ENCODE measurements at places on chromosomes 7 and 10.

- no peak for DNase-seq
Observed at GRCh38 chr7:37068902-37069301, 344.6 kb upstream of the AOAH start.

DNA sequence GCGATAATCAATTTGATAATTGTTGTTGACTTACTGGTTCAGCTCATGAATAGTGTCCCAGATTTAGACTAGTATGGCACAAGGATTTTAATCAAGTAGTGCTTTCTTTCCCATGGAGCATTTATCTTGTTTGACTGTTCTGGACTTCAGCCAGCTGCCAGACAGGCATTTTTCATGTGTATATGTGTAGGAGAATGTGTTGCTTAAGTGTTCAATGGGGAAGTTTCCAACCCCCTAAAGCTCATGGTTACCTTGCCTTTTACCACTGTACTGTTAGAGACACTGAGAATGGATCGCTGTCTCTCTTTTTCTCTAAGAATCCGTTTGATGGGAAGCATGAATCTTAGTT lies 103.9 kb downstream of the LRRC4 start:
- DNase-seq, result no peak

DNA sequence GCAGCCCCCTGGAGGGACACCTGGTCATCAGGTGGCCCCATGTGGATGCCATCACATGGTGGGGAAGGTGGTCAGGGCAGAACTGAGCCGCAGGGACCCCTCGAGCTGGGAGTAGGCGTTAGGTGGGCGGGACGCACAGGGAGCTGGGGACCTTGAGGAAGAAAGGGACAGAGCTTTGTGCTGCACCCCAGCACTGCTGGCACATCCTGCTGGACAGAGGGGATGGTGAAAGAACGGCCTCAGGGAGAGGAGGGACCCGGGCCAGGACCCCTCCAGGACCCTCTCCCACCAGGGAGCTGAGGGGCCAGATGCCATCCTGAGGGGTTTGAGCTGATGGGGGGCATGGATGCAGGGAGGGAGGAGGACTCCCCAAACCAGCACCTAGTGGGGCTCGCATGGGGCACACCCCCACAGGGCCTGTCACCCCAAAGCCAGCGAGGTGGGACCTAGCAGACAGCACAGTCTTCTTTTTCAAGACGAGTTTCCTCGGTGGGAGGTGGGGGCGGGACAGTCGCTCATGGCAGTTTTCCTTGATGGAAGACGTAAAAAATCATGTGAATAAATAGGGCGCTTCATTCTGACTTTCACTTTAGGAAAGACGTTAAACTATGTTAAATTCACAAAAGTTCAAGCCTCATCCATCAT lies 43.3 kb downstream of the STK32C start:
- DNase-seq, result no peak

- DNase-seq, result no peak
Observed at GRCh38 chr10:69657430-69657829, 27.4 kb downstream of the FAM241B start.

- DNase-seq, result no peak
Observed at GRCh38 chr7:69676247-69676646, 78.0 kb downstream of the AUTS2 start.

GRCh38 chr7:111694376-111694775 lies 132.1 kb upstream of the IMMP2L start:
- DNase-seq, result no peak

GRCh38 chr7:127666602-127667001 lies 14.6 kb downstream of the SND1 start:
- no peak for DNase-seq

GRCh38 chr7:137469858-137470257 lies 126.3 kb upstream of the PTN start:
- no peak for DNase-seq
